ENCODE measurements at places on chromosomes 2 and 18.

GRCh38 chr18:7459851-7460770, 107.0 kb upstream of the PTPRM start:
- DNase-seq: peak; percentile 60

DNA sequence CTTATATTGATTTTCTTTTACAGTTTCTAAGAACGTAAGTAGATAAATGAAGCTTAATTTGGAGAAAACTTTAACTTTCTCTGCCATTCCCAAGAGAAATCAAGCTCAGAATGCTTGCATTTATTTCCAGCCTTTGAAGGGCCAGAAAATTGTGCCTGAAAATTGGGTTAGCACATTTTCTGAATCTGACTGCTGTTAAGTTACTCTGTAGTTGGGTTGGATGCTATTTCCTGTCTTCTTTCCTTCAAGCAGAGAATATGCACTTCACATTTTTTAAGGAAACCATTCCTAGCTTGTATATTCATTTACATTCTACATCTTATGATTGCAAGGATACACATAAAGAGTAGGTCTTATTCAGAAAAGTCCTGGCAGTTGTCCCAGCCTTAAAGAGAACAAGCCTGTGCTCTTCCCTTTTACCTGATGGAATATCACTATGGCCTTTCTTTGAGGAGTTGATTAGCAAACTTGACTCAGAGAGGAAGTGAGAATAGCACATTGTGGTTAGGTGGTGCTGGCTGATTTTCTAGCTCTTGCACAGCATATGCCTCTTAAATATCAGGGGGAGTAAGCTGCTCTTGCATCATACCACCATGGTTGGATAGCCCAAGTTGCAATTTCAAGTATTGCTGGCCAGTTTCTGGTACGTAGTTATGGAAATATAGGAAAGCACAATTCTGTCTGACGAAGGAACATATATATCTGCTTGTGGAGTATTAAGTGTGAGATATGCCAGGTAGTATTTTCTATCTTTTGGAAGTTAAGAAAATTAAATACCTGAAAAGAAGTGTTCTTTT, 133.7 kb downstream of the COMMD1 start:
- DNase-seq: no peak

DNA sequence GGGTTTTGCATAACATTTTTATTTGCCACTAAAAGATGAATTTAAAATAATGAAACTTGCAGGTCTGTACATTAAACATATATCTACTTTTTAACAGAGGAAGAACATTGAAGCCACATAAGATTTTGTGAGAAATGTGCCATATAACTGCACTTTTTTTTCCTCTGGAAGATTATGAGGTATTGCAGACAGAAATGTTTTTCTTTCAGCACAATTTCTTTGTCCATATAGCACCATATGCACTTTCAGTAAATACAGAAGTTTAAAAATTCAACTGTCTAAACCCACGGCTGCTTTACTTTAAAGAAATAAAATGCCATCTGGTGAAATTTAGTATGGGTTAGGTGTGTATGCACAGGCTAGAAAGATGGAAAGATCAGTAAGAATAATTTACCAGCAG, 470 bp upstream of the FAP start:
- no peak for DNase-seq

DNA sequence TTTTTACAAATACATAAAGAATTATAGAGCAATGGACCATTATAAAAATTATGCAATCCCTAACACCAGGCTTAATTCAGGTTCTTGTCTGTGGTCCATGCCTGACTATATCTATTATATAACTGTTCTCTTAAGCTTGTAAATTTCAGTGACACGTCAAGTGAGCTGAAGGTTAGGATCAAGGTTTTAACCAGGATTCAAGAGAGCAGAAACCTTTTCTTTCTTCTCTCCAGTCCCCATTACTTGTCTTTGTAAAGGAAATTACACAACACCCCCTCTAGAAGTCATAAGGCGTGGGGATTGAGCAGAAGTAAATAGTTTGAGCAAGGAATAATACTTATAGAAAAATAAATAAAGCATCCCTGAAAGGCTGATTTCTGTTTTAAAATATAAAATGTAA, 122.0 kb downstream of the ZNF521 start:
- DNase-seq: no peak

DNA sequence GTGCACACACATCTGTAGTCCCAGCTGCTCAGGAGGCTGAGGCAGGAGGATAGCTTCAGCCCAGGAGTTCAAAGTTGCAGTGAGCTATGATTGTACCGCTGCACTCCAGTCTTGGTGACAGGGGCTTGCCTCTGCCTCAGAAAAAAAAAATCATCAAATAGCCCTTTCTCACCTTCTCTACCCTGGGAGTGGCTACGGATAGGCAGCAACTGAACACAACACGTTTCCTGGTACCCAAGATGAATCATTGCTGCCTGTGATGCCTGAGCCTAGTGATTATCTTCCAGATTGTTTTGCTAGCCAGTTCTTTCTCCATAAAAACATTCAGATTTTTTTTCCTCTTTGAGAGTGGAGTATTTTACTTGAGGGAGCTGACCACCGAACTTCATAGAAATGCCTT, 13.5 kb downstream of the INPP4A start:
- DNase-seq: no peak

GRCh38 chr18:61503688-61504087, 170.5 kb downstream of the CDH20 start:
- no peak for DNase-seq

DNA sequence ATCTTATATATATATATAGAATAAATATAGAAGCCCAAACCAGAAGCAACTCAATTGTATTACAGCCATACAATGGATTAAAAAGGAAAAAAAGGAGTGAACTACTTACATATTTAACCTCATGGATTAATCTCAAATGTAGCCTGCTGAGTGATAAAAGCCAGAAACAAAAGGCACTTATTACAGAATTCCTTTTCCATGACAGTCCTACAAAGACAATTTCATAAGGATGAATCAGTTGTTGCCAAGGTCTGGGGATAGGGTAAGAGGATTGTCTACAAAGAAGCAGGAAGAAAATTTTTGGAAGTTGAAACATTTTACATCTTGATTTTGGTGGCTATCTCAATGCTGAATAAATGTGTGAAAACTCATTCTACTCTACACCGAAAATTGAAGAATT, 103.9 kb upstream of the DCC start:
- DNase-seq: no peak

GRCh38 chr2:164840930-164841718, 499 bp downstream of the COBLL1 start:
- no peak for DNase-seq

GRCh38 chr2:211864328-211864727, 674.3 kb downstream of the ERBB4 start:
- no peak for DNase-seq

DNA sequence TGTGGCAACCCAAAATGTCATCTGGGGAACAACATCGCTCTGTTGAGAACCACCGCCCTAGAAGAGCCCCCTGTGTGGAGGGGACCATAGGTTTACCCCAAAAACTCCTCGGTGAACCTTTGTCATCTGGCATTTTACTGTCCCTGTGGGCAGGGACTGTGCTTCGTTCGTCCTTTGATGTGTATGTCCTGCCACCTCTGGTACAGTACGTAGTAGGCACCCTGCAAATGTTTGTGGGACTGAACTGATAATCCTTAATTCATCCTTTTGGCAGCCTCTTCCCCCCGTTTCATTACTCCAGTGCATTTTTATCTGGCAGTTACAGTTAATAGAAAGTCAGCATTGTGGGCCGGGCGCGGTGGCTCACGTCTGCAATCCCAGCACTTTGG, 728 bp downstream of the NAPG start:
- DNase-seq: no peak

DNA sequence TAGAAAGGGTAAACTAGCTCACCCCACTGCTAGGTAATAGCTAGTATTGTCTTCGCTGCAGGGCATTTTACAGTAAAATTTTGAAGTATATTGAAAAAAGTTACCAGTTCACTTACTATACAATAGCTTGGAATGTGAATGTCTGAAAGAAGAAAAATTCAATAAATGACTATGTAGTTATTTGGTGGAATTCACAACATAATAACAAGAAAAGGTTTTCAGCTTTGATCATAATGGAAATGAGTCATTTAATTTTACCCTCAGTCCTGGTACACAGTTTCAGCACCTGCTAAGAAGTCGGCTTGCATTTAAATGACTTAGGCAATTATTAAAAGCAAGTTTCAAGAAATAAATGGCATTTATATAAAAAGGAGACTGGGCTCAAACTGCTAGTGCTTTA, 90.4 kb downstream of the NUP35 start:
- DNase-seq: no peak

- DNase-seq: no peak
Measured at GRCh38 chr2:85769236-85769982, 15.6 kb downstream of the ATOH8 start.

GRCh38 chr2:27240406-27240805, 22.4 kb downstream of the SLC30A3 start:
- no peak for DNase-seq

DNA sequence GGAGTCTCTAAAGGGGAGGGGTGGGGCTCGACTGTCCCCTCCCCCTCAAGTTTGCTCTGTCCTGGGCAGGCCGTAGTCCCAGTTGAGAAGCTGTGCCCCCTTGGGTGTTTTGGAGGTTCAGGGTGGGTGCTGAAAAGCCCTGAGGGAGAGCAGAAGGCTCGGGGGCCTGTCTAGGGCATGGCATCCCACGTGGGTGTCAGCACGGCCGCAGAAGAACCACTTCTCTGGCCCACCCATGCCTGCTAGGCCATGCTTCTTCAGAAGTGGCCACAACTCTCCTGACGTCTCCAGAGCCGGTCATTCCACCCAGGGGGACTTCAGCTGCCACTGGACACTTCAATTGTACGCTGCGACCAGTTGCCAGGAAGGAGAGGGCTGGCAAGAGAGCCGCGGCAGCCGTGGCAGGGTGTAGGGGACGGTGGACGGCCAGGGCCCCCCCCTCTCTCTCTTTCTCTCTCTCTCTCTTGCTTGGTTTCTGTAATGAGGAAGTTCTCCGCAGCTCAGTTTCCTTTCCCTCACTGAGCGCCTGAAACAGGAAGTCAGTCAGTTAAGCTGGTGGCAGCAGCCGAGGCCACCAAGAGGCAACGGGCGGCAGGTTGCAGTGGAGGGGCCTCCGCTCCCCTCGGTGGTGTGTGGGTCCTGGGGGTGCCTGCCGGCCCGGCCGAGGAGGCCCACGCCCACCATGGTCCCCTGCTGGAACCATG, at the start of gene INPP5D:
TSS of gene INPP5D (plus strand) at position 546 of the 704 bp plus-strand sequence. CDS start at position 683, 137 bp downstream.
- no peak for DNase-seq

DNA sequence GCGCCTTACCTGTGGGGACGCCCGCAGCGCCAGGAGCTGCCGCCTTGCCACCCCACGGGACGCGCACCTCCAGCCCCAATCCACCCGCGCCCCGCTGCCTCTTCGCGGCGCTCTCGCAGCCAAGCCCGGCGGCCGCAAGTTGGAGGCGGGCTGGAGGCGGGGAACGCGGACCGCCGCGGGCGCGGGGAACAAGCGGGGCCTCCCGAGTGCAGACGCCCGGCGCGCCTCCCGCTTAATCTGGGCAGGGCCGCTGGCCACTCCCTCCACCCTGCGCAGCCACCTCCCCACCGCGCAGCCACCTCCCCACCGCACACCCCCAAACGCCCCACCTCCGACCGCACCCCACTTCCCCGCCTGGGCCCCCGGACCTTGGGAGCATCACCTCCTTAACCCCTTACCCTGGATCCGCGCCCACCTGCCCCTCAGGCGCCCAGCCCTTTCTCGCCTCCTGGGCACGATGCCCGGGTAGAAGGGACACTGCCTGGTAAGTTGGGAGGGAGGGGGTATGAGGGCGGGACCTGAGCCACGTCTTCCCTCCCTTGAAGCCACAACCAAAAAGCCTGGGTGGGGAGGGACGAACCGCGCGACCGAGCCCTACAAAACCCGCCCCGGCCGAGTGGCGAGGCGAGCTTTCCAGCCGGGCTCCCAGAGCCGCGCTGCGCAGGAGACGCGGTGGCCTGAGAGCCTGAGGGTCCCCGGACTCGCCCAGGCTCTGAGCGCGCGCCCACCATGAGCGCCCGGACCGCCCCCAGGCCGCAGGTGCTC, at the start of the genes COL4A3 and COL4A4:
TSS of gene COL4A3 (plus strand) at position 627 of the 765 bp plus-strand sequence. CDS start at position 730, 103 bp downstream.
TSS of gene COL4A4 (minus strand) at position 208 of the 765 bp plus-strand sequence. CDS start 16,722 bp downstream, outside the sequence.
- no peak for DNase-seq

GRCh38 chr18:23591011-23591410, 4.7 kb upstream of the NPC1 start:
- DNase-seq: no peak

DNA sequence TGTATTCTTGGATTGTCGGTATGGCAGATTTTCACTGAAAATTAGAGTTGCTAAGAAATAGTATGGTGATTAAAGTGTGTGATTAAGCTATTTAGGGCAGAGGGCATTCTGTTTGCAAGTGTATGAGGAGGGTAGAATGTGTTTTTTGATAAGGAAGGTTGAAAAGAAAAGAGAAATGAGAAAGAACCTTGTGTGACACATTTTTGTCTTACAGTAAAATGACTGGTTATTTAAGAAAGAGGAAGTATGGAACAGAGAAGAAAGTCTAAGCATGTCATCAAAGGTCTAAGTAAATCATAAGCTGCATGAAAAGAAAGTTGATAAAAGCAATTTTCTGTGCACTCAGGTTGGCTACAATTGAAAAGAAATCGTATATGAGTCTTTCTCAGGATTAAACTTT, 5.2 kb upstream of the RSAD2 start:
- DNase-seq: no peak

- DNase-seq: no peak
Measured at GRCh38 chr2:95240091-95240490, 32.8 kb downstream of the ZNF892 start.

GRCh38 chr2:173740639-173741038, 224.5 kb downstream of the SP3 start:
- no peak for DNase-seq

Measured in nucleus accumbens (tissue), 56 donors.